ENCODE measurements at places on chromosomes 12 and 14. TPM values are rescaled to one million over a fixed set of nuclear protein-coding genes. Genes with fewer than 3 reads are reported as not detected.

Gene NYNRIN
- total RNA-seq = 7.7 TPM

GRCh38 chr14:24411443-24412389 lies 12.9 kb downstream of the NYNRIN start:
- H3K4me1 ChIP-seq = no peaks in the 10 kb centered on the region
- H3K27me3 ChIP-seq = no peaks in the 10 kb centered on the region
- H3K4me3 ChIP-seq = no peak overlapping the region
- no peak for DNase-seq
- no peaks in the 10 kb centered on the region for H3K36me3 ChIP-seq
- no peak overlapping the region for H3K27ac ChIP-seq

GRCh38 chr14:73785336-73785833 lies 66.2 kb upstream of the PTGR2 start:
- no peak for DNase-seq
- no peaks in the 10 kb centered on the region for H3K27me3 ChIP-seq
- peak overlapping the region; percentile 80 for H3K4me3 ChIP-seq
- H3K4me1 ChIP-seq = peaks cover 42% of the 10 kb centered on the region
- no peaks in the 10 kb centered on the region for H3K36me3 ChIP-seq

DNA sequence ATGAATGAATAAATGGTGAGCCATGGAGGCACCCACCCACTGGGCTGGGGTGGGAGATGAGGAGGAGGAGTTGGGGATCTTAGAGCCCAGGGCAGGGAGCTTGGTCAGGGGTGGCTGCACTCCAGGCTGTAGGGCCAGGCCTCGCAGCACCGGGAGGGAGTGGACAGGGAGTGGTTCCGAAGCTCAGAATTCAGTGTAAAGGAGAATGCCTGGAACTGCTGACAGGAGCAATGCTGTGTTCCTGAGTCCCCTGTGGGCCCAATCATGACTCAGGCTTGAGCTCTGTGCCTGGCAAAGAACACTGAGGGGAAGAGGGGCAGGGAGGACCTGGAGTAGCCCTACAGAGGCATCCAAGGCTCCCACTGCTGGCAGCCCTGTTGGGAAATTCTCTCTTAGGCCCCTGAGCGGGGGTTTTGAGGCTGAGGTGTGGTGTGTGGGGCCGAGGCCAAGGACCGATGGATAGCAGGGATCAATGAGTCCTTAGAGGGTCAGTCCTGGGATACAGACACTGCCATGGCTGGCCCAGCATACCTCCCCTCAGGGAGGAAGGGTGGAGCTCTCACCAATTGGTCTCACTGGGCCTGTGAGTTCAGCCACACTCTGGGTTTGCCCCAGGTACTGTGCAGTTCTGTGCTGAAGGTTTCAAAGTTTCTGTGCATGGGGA lies 9.5 kb upstream of the RABGGTA start:
- DNase-seq = no peak
- no peak overlapping the region for H3K4me3 ChIP-seq
- H3K4me1 ChIP-seq = no peaks in the 10 kb centered on the region

DNA sequence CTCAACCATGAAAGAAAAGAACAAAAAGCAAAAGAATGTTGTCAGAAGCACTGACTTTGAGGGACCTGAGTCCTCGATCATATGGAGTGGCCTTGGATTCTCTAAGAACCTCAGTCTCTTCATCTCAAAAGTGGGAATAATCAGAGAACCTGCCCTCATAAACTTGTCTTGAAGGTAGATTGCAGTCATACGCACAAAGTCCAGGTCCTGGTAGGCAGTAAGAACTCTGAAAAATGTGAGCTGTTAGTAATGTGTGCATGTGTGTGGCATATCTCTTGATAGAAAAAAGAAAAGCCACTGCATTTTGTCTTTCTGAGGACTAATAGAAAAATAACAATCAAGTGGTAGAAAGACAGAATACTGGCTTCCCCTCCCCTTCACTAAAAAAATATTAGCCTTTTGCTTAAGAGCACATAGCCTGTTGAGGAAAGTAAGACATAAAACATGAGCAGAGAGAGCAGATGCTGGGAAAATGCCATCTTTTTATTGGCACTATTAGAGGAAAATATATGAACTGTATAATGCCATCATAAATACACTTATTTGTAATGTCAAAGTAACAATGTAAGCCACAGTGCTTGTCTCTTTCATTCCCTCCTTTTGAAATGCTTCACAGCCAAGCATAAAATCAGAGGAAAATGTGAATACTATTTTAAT lies 205.1 kb upstream of the TBX3 start:
- H3K4me3 ChIP-seq = no peak overlapping the region
- no peak overlapping the region for H3K27ac ChIP-seq
- DNase-seq = no peak
- H3K36me3 ChIP-seq = no peaks in the 10 kb centered on the region
- no peaks in the 10 kb centered on the region for H3K4me1 ChIP-seq

- no peaks in the 10 kb centered on the region for H3K4me1 ChIP-seq
- H3K36me3 ChIP-seq = no peaks in the 10 kb centered on the region
- no peak overlapping the region for H3K4me3 ChIP-seq
- DNase-seq = no peak
Observed at GRCh38 chr12:5455045-5455444, 23.1 kb downstream of the NTF3 start.

DNA sequence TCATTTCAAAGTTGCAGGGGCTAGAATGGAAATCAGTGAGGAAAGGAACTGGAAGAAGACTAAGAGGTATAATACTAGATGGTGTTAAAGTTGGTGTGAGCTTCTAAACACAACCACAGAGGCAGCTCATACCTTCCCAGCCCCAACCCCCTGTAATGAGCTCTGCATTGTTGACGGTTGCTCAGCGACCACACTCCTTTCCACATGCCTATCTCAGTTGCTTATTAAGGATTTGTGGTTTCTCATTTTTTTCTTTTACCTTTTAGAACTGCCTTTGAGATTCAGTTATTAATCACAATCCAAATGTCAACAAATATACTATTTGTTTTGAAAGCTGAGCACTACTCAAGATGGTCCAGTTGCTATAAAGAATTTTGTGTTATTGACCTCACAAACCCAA lies 62.1 kb upstream of the KIF21A start:
- H3K27me3 ChIP-seq = no peaks in the 10 kb centered on the region
- H3K27ac ChIP-seq = no peak overlapping the region
- H3K36me3 ChIP-seq = no peaks in the 10 kb centered on the region
- no peak overlapping the region for H3K4me3 ChIP-seq
- H3K4me1 ChIP-seq = no peaks in the 10 kb centered on the region
- no peak for DNase-seq

GRCh38 chr12:9108504-9109212 lies 7.1 kb downstream of the A2M start:
- no peak for DNase-seq
- no peaks in the 10 kb centered on the region for H3K36me3 ChIP-seq
- no peak overlapping the region for H3K4me3 ChIP-seq
- no peaks in the 10 kb centered on the region for H3K27me3 ChIP-seq
- H3K27ac ChIP-seq = no peak overlapping the region

DNA sequence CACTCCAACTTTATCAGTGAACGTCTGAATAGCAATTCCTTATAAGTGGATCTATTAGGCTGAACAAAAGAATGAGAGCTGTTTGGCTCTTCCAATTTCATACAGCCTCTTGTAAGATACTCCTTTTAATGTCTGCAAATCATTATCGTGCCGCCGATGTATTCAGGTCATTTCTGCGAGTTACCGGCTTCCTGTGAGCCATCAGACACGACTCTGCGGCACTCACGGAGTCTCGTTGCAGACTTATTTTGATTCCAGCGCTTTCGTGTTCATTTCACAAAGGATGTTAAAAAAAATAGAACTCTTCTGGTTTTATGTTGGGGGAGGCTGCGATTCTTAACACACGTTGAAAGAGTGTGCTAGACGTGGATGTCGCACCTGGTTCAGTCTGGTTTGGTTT lies 106.6 kb downstream of the GLT1D1 start:
- no peaks in the 10 kb centered on the region for H3K4me1 ChIP-seq
- H3K36me3 ChIP-seq = no peaks in the 10 kb centered on the region
- no peak overlapping the region for H3K27ac ChIP-seq
- no peak overlapping the region for H3K4me3 ChIP-seq

- no peaks in the 10 kb centered on the region for H3K4me1 ChIP-seq
- no peak overlapping the region for H3K4me3 ChIP-seq
- no peak overlapping the region for H3K27ac ChIP-seq
- no peaks in the 10 kb centered on the region for H3K36me3 ChIP-seq
Observed at GRCh38 chr14:69013943-69014782, 35.1 kb upstream of the ACTN1 start.

DNA sequence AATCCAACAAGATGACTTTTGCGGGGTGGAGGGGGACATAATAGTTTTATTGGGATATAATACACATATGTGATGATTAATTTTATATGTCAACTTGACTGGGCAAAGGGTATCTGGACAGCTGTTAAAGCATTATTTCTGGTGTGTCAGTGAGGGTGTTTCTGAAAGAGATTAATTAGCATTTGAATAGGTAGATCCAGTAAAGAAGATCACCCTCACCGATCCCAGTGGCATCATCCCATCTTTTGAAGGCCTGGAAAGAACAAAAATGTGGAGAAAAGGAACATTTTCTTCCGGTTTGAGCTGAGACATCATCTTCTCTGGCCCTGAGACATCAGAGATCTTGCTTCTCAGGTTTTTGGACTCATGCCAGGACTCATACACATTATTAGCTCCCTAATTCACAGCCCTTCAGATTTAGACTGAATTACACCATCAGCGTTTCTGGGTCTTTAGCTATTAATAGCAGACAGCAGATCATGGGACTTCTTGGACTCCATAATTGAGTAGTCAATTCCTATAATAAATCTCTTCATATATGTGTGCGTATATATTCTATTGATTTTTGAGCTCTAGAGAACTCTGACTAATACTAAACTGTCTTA lies 283.6 kb downstream of the PCNX1 start:
- no peaks in the 10 kb centered on the region for H3K36me3 ChIP-seq
- no peak for DNase-seq
- no peaks in the 10 kb centered on the region for H3K27me3 ChIP-seq
- H3K4me1 ChIP-seq = no peaks in the 10 kb centered on the region

- H3K4me1 ChIP-seq = no peaks in the 10 kb centered on the region
- no peak overlapping the region for H3K4me3 ChIP-seq
- no peak overlapping the region for H3K27ac ChIP-seq
- no peaks in the 10 kb centered on the region for H3K36me3 ChIP-seq
- H3K27me3 ChIP-seq = no peaks in the 10 kb centered on the region
Observed at GRCh38 chr12:31031951-31032335, 41.7 kb upstream of the DDX11 start.

DNA sequence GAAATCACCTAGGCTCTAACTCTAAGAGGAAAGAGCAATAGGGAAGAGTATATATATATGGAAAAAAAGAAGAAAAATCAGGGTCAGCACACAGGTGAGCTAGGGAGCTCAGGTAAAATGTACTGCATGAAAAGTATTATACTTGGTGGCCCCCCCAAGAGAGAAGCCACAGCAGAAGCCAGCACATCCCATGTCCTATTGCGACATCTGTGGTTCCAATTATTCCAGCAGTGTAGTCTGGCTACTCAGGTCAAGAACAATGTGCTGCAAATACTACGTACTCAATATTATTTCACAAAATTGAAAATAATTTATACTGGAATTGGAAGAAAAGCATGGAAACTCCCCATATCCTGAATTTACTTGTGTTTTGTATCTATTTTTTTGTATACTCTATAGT lies 85.5 kb downstream of the CEP83 start:
- H3K4me3 ChIP-seq = no peak overlapping the region
- H3K36me3 ChIP-seq = no peaks in the 10 kb centered on the region
- no peaks in the 10 kb centered on the region for H3K4me1 ChIP-seq
- no peak overlapping the region for H3K27ac ChIP-seq

GRCh38 chr12:76312315-76312714 lies 35.9 kb downstream of the BBS10 start:
- H3K4me3 ChIP-seq = no peak overlapping the region
- H3K27me3 ChIP-seq = no peaks in the 10 kb centered on the region
- no peak for DNase-seq
- H3K27ac ChIP-seq = no peak overlapping the region
- H3K36me3 ChIP-seq = no peaks in the 10 kb centered on the region

Gene KRT3
- total RNA-seq = not detected

Gene ZNF26
- total RNA-seq = 19.6 TPM

Gene PGF
- total RNA-seq = 3.7 TPM

Gene FMNL3
- total RNA-seq = 9.8 TPM

Gene GTF2H3
- total RNA-seq = 23.3 TPM

GRCh38 chr12:124369827-124370378 lies 75.0 kb downstream of the RFLNA start:
- peaks cover 31% of the 10 kb centered on the region for H3K4me1 ChIP-seq
- peak overlapping the region; percentile 95 for H3K27ac ChIP-seq
- H3K27me3 ChIP-seq = no peaks in the 10 kb centered on the region
- DNase-seq = no peak
- H3K4me3 ChIP-seq = no peak overlapping the region

Gene TMEM119
- 12.1 TPM for total RNA-seq

Gene KRT8
- total RNA-seq = 430 TPM

Gene PLA2G1B
- total RNA-seq = not detected

All from breast epithelium (tissue), 4 donors.